C1 segment of cervical spinal cord (tissue), 14 donors: ENCODE measurements at places on chromosomes 5 and 9.

- no peak for DNase-seq
Observed at GRCh38 chr9:124300312-124300711, 42.6 kb downstream of the NEK6 start.

DNA sequence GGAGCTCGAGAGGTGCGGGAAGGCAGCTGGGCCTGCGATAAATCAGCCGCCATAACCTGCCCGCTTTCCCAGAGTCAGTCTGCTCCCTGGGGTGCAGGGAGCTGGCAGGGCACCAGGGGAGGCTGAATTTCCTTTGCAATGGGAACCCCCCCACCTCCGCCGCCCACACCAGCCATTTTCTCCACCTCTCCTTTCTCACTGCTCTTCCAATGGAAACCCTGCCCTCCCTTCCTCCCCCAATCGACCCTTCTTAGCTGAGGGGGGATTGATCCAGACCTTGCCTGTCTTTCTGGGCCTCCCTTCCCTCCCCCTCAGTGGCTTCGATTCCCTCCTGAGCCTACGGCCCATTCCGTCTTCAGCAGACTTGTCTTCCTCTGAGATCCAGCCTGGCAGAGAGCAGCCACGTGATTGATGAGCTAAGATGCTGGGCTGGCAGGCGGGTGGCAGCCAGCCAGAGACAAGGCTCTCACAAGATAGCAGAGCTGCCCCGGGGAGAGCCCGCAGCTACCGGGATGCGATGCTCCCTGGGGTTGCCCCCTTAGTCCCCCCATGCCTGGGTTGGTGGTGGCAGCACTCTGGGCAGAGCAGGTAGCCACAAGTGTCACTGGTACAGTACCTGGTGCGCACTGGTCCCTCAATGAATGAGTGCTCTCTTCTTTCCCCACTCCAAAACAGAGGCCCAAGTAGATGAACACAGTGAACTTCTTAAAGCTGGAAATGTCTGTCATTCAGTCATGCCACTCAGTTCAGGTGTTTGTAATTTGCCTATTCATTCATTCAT, 53.7 kb upstream of the FABP6 start:
- peak; percentile 72 for DNase-seq

DNA sequence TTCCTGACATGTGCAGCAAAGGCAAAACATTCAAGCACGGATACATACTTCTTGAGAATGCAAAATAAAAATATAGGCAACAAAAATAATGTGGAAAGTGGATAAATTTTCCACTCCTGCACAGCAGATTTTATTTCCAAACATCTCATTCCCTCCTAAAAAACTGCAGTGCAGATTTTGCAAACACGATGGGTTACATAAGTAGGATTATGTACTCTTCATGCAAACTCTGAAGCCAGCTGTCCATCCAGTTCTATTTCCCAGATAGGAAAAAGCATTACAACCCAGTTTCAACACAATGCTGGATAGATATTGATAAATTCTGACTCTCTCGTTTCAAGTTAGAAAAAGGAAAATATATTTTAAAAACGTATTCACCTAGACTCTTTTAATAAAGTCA, 52.7 kb upstream of the CCNG1 start:
- no peak for DNase-seq

- no peak for DNase-seq
Observed at GRCh38 chr9:120892748-120893610, 16.0 kb upstream of the PHF19 start.

DNA sequence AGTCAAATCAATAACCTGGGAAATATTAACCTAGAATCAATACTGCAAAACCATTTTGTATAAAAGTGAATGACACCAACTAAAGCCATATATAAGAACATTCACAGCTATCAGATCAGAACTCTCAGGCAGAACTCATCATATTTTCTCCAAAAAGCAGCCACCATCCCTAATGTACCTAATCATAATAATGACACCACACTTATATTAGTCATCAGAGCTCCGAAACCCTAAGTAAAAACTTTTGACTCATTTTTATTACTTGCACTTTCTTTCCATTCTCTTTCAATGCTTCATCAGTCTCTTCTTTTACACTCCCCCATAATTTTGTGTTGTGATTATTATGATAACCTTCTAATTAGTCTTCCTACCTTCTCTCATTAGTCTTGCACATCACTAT, 45.3 kb downstream of the INSL6 start:
- no peak for DNase-seq

DNA sequence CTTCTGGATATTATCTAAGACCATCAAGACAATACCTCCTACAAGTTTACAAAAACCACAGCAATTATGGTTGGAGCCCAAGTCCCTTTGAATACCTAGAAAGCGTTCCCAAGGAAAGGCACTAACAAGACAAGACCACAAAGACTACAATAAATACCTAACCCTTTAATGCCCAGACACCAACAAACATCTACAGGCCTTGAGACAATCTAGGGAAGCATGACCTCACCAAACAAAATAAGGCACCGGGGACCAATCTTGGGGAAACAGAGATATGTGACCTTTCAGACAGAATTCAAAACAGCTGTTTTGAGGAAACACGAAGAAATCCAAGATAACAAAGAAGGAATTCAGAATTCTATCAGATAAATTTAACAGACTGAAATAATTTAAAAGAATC, 37.8 kb downstream of the OXCT1 start:
- DNase-seq: no peak

GRCh38 chr9:133717113-133718031, 20.8 kb downstream of the SARDH start:
- no peak for DNase-seq

- no peak for DNase-seq
Observed at GRCh38 chr9:105497704-105498103, 49.9 kb downstream of the FSD1L start.

GRCh38 chr9:135994501-135995192, 33.5 kb upstream of the UBAC1 start:
- DNase-seq: no peak

- DNase-seq: no peak
Observed at GRCh38 chr9:131459056-131459455, 43.7 kb upstream of the POMT1 start.

DNA sequence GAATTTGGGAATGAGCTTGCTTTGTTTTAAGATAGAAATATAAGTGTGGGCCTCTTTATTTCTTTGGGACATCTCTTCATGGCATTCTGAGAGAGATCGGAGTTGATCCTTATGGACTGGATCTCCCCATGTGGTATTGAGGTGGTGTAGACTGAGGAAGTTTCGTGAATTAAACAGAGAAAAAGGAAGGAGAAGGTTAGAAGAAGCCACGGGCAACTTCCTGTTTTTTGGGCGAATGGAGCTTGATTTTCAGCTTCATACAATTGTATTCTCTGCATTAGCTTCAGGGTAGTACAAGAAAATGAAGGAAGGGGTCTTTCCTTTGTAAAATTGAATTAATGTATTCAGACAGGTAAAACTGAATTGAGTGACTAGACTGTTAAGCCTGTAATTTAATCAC, 70.5 kb upstream of the HMHB1 start:
- DNase-seq: no peak

- no peak for DNase-seq
Observed at GRCh38 chr5:132315529-132316067, 21.4 kb downstream of the SLC22A4 start.

DNA sequence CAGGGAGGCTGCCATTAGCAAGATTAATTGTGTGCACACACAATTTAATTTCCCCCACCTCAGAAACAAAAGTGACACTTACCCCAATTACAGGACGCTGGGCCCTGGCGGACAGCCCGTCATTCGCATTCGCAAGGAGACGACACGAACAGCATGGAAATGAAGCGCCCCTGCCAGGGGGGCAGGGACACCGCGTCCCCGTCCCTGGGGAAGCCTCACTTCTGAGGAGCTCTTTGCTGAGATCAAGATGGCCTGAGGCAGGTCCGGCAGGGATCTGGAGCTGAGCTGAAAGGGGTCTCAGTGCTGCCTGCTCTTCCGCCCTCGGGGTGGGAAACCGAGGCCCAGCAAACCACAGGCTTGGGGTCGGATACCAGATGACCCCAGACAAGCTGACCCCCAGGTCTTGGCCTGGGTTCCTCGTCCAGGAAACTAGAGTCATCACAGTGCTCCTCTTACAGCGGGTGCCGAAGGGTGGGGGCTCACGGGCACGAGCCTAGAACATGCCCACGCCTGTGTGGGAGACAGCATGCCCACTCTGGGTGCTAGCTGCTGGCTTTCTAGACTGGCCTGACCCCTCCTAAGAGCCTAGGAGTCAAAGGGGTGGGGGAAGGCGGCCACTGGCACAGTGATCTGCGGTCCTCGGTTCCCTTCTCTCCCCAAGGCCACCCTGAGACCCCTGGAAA, 103.2 kb downstream of the VAV2 start:
- DNase-seq: no peak
